ENCODE measurements at places on chromosomes 5 and 9. TPM values are rescaled to one million over a fixed set of nuclear protein-coding genes. Genes with fewer than 3 reads are reported as not detected.

- H3K27ac ChIP-seq = no peak overlapping the region
- H3K4me1 ChIP-seq = no peaks in the 10 kb centered on the region
- peaks cover 20% of the 10 kb centered on the region for H3K36me3 ChIP-seq
- H3K4me3 ChIP-seq = no peak overlapping the region
Measured at GRCh38 chr9:131167146-131167692, 41.8 kb downstream of the NUP214 start.

DNA sequence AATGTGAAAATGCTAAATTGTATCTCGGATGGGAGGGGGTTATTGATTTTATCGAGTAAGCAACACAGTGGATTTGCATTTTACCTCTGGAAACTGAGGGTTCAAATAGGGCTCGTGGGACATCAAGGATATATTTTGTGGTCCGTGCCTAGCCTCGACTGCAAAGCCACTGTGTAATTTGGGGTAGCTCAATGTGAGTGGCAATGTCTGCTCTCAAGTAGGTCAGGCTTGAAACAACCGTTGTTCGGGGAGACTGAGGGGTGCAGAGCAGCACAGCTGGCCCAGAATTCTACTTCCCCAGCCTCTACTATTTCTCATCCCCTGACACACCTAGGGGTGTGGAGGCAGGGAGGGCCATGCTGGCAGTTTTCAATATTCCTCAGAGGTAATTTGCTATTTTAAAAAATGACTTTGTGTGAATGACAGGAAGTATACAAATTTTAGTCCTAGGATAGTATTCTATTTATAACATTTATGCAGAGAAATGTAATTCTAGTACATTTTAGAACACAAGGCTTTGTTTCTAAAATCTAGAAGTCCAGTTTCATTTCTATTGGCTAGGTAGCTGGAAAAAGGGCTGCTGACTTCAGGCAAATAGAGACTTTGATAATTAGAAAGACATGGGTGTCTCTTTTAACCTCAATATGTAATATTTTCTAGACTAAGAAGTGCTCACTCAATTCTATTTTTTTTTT lies 1.4 kb upstream of the DAB2 start:
- H3K27ac ChIP-seq = peak overlapping the region; percentile 85
- no peaks in the 10 kb centered on the region for H3K4me1 ChIP-seq
- no peak for DNase-seq
- H3K27me3 ChIP-seq = no peaks in the 10 kb centered on the region

- no peak for DNase-seq
- peaks cover 25% of the 10 kb centered on the region for H3K36me3 ChIP-seq
- no peaks in the 10 kb centered on the region for H3K4me1 ChIP-seq
- no peak overlapping the region for H3K4me3 ChIP-seq
- H3K27me3 ChIP-seq = no peaks in the 10 kb centered on the region
Measured at GRCh38 chr9:123846966-123847365, 83.0 kb downstream of the DENND1A start.

The CNTFR gene
- total RNA-seq = not detected

DNA sequence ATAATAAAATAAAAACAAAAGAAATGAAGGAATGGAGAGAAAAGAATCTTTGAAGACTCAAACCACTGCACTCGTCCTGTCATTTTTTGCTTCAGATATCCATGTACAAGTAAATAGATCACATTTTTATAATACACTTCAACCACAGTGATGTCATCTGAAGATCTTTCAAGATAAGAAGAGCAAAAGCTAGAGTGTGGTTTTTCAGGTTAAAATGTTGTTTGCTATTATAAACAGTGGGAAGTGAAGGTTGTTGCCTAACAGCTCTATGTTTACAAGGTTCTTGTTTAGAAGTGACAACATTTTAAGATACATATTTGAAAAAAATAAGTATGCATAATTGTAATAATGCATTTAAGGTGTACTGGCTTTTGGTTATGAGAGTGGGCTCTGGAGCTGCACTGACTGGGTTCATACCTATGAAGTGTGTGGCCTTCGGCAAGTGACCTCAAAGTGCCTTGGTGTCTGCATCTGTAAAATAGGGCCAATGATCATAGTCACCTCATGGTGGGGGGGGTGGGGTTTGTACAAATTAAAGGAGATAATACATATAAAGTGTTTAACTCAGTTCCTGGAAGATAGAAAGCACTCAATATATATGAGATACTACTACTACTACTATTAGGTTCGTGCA lies 45.5 kb upstream of the IL7R start:
- H3K4me1 ChIP-seq = no peaks in the 10 kb centered on the region
- H3K27ac ChIP-seq = no peak overlapping the region
- H3K4me3 ChIP-seq = no peak overlapping the region

DNA sequence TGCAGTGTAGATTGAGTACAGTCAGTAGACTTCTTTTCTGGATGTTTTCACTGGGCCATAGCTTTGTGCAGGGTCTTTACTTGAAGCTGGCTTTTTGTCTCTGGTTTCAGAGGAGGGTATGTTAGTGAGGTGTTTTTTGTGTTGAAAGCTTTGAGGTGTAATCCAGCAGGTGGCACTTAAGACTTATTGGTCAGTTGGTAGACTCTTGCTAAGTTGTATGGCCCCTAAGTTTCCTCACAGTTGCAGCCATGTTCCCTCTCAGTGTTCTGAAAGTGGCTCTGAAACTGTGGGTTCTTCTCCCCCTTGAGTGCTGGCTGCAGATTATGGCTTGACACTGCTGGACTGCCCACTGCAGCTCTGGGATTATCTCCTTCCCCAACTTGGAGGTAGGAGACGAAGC lies 55.7 kb upstream of the SLC44A1 start:
- H3K27ac ChIP-seq = no peak overlapping the region
- H3K4me3 ChIP-seq = no peak overlapping the region
- DNase-seq = no peak
- no peaks in the 10 kb centered on the region for H3K27me3 ChIP-seq

GRCh38 chr5:74075501-74076484 lies 449.8 kb downstream of the ARHGEF28 start:
- H3K36me3 ChIP-seq = no peaks in the 10 kb centered on the region
- H3K4me3 ChIP-seq = no peak overlapping the region
- H3K4me1 ChIP-seq = peaks cover 12% of the 10 kb centered on the region
- DNase-seq = no peak

The SLC1A1 gene
- total RNA-seq = 3.3 TPM

The PCAT7 gene
- not detected for total RNA-seq

The SGTB gene
- 1.6 TPM for total RNA-seq

DNA sequence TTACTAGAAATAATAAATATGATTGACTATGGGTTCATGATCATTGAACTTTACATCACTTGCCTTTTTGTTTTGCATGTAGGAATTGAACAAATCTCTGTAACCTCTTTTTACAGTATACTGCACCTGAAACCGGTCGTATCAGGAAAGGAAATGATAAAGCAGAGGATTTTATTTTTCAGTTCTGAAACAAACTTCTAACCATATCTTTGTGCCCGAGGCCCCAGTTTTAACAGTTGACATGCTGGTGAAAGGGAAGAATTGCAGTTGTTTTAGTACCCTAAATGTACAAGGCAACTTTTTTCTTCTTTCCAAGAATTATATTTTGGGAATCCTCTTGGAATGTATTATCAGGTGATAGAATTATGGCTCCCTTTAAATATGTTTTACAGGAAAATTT lies 27.8 kb downstream of the TMEM38B start:
- no peaks in the 10 kb centered on the region for H3K36me3 ChIP-seq
- H3K27ac ChIP-seq = no peak overlapping the region
- no peak for DNase-seq
- H3K4me3 ChIP-seq = no peak overlapping the region

DNA sequence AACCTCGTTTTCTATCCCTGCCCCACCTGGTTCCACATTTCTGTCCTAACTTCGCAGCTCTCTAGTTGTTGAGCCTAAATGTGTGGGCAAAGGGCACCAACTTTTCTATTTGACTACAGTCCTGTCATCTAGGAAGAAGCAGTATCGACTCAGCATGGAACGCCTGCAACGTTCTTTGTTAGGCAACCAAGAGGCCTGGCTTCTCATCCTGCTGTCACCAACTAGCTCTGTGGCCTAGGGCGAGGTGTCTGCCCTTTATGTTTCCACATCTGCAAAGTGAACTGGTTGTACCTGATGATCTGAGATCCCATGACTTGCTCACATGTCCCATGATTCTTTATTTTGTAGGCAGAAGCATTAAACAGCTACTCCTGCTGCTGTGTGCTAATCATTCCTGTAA lies 248.9 kb downstream of the ADAMTSL1 start:
- DNase-seq = no peak
- H3K36me3 ChIP-seq = no peaks in the 10 kb centered on the region
- H3K4me1 ChIP-seq = peaks cover 5% of the 10 kb centered on the region
- H3K27me3 ChIP-seq = no peaks in the 10 kb centered on the region
- no peak overlapping the region for H3K4me3 ChIP-seq

The C1QTNF2 gene
- 0.23 TPM for total RNA-seq

DNA sequence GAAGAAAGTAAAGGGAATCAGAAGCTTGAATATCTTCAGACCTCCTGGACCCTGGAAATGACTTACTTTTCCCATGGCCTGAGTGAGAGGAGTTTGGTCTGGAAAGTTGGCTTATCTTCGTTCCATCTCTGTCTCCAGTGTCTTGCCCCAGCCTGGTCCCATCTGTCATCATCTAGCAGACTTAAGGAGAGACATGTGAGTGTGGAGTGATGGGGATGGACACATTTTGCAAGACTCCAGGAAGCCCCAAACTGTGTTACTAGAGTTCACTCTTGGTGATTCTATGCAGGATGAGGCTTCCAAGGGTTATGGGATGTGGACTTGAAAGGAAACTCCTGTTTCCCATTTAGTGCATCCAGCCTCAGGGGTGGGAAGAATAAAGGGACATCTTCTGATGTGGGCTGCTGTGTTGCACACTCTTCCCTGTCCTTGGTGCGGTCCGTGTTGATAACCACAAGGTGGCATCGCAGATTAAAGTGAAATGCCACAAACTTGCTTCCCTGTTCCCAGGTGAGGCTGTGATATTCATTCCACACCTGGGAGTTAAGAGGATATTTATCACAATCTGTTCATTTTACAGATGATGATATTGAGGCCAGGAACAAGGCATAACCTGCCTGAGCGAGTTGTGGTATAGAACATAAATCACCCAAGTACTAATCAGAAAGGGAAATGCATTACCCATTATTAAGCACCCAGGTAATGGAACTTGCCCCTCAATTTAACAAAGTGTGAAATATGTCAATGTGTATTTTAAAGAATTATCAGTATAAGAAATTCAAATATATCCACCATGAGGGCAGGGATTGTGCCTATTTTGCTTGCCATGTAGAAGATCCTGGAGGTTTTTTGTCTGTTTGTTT lies 269.9 kb upstream of the PAPPA start:
- no peaks in the 10 kb centered on the region for H3K4me1 ChIP-seq
- no peaks in the 10 kb centered on the region for H3K27me3 ChIP-seq
- no peaks in the 10 kb centered on the region for H3K36me3 ChIP-seq
- H3K27ac ChIP-seq = no peak overlapping the region

GRCh38 chr9:111832449-111832848 lies 37.7 kb upstream of the SHOC1 start:
- no peaks in the 10 kb centered on the region for H3K36me3 ChIP-seq
- H3K27me3 ChIP-seq = no peaks in the 10 kb centered on the region
- no peak overlapping the region for H3K27ac ChIP-seq
- no peak overlapping the region for H3K4me3 ChIP-seq
- H3K4me1 ChIP-seq = no peaks in the 10 kb centered on the region

DNA sequence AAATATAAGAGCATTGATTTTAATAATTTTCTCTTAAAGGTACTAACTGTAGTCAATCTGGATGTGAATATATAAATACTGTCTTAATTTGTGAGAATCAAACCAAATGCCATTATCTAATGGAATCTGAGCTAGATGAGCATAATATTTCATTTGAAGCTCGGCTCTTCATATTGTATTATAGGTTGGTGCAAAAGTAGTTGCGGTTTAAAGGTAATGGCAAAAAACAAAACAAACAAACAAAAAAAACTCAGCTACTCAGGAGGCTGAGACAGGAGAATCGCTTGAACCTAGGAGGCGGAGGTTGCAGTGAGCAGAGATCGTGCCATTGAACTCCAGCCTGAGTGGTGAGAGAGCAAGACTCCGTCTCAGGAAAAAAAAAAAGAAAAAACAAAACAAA lies 96.4 kb downstream of the CFAP90 start:
- H3K4me1 ChIP-seq = no peaks in the 10 kb centered on the region
- no peak for DNase-seq
- no peaks in the 10 kb centered on the region for H3K36me3 ChIP-seq
- no peak overlapping the region for H3K27ac ChIP-seq

DNA sequence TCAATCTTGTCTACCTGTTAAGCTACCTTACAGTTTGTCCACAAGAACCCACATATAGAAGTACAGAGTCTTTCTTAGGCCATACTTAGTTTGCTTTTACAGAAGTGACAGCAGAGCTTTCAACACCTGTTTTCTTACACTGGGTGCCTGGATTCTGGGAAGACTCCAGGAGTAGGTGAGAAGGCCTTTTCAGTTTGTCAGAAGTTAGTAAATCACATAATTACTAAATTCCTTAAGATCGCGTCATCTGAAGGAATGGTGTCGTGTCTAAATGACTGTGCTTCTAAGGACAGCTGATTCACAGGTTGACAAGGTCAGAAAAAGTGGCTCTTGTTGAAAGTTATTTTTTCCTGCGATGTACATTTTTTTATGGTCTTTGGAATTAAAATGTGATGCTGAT lies 97.0 kb upstream of the FAM120A start:
- H3K4me1 ChIP-seq = no peaks in the 10 kb centered on the region
- no peak for DNase-seq
- no peaks in the 10 kb centered on the region for H3K27me3 ChIP-seq
- H3K27ac ChIP-seq = no peak overlapping the region

GRCh38 chr5:93340881-93341280 lies 240.1 kb downstream of the NR2F1-AS1 start:
- no peak overlapping the region for H3K27ac ChIP-seq
- H3K27me3 ChIP-seq = no peaks in the 10 kb centered on the region
- H3K36me3 ChIP-seq = no peaks in the 10 kb centered on the region

The SH3RF2 gene
- total RNA-seq = 59.5 TPM

DNA sequence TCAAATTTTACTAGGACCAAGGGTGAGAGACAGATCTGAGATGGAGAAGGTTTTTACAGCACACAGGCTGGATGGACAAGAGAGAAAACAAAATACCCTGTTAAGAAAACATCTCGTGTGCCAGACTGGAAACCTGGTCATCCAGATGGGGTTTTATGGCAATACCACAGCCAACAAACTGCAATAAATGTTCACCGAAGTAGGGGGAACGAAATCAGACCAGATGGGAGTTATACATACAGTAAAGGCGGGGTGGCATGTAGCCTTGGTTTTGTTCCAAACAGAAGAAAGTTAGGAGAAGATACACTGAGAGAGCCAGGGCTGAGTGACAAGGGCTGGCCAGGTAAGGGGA lies 63.3 kb downstream of the DCP2 start:
- H3K27me3 ChIP-seq = no peaks in the 10 kb centered on the region
- no peak for DNase-seq
- H3K36me3 ChIP-seq = no peaks in the 10 kb centered on the region
- H3K4me3 ChIP-seq = no peak overlapping the region
- no peaks in the 10 kb centered on the region for H3K4me1 ChIP-seq
- no peak overlapping the region for H3K27ac ChIP-seq

- H3K36me3 ChIP-seq = no peaks in the 10 kb centered on the region
- H3K4me3 ChIP-seq = no peak overlapping the region
- H3K4me1 ChIP-seq = no peaks in the 10 kb centered on the region
- no peak for DNase-seq
- H3K27ac ChIP-seq = no peak overlapping the region
Measured at GRCh38 chr5:36552651-36553393, 53.6 kb upstream of the SLC1A3 start.

All from esophagus squamous epithelium (tissue), 5 donors.